Breast epithelium (tissue), 4 donors: ENCODE measurements at places on chromosomes 11 and 22. TPM values are rescaled to one million over a fixed set of nuclear protein-coding genes. Genes with fewer than 3 reads are reported as not detected.

MRPL11 gene
- total RNA-seq = 36.8 TPM

DNA sequence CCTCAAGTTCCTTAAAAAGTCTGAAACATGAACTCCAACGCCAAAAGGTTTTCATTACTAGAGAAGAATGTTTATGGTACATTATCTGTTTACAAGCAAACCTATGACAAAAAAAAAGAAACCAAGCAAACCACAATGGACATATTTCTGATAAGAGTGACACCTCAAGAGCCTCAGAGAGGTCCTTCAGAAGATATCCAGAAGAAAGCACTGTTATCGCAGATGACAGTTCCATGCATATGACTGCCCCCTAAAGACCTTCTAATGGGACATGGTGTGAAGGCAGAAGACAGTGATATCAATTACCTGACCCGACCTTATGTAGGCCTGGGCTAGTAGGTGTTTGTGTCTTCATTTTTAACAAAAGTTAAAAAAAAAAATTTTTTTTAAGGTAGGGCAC is 3.1 kb downstream of the HDHD5 start:
- no peak for DNase-seq

TRPM5 gene
- total RNA-seq = not detected

- DNase-seq = no peak
Observed at GRCh38 chr22:43546186-43546585, 134.4 kb downstream of the MPPED1 start.

CCDC87 gene
- 0.15 TPM for total RNA-seq

GRCh38 chr22:24812950-24813775 is 7.2 kb downstream of the SGSM1 start:
- DNase-seq = no peak

DNA sequence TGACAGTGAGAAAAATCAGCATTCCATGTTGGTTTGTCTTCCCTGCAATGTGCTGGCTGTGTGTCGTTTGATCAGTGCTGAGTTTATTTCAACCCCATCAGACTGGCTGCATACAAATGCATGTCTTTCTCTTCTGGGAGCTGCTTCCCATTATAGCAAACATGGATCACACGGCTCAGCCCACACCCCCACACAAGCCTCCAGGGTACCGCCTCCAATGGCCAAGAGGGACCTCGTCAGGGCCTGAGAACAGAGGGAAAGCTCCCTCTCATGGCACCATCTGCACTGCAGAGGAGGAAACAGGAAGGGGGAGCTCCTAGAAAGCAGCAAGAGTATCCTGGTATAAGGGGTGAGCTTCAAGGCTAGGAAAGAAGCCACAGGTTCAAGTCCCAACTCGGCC is 214.2 kb downstream of the LARGE1 start:
- no peak for DNase-seq

DNA sequence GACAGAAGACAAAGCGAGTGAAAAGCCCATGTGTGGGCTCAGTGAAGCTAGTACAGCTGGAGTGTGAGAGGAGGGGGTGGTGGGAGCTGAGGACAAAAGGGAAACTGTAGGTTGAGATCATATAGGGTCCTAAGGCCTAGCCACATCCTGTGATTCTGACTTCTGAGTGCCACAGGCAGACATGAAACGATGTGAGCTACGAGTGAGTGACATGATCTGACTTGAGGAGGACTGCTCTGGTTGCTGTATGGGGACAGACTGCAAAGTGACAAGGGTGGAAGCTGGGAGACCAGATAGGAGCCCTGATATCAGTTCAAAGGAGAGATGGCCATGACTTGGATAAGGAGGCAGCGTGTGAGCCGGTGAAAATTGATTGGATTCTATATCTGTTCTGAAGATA is 85.4 kb downstream of the MICAL2 start:
- no peak for DNase-seq

CARD16 gene
- 3.7 TPM for total RNA-seq

C11orf97 gene
- total RNA-seq = not detected

FRMD8 gene
- 22.9 TPM for total RNA-seq

- no peak for DNase-seq
Observed at GRCh38 chr11:95592471-95592870, 197.1 kb downstream of the FAM76B start.

CECR2 gene
- total RNA-seq = 0.66 TPM

SCN4B gene
- 3.7 TPM for total RNA-seq

GRCh38 chr22:48929276-48929790 is 898.3 kb downstream of the BRD1 start:
- DNase-seq = no peak
